ENCODE measurements at places on chromosomes 3 and 15.

GRCh38 chr15:83323296-83323711, 38.8 kb upstream of the BNC1 start:
- DNase-seq: no peak

DNA sequence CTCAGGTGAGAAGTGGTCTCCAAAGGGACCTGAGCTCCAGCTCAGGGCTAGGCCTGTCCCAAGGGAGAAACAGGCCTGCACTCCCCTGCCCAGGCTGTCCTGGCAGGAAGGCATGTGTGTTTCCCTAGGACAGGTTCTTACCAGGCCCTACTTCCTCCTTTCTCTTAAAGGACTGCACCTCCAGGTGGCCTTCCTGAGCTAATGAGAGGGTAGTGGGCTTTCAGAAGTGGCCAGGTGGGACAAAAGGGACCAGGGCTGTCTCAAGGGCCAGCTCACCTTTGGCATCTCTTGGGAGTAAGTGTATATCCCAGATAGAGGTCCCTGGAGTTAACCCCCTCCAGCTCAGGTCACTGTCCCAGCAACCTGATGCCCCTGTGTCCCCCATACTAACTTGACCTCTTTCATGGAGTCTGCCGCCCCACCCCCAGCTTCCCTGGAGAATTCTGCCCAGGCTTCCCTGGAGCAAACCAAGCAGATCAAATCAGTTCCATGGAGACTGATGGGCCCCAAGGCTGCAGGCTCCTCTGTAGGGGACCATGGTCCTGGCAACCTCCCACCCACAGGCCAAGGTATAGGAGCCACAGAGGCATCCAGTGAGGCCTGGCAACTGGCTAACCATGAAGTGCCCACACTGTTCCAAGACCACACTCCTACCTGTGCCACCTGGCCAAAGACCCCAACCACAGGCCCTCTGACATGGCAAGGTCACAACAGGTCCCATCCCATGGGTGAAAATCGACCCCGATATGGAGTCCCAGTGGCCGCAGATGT, 67.6 kb downstream of the ZNF445 start:
- DNase-seq: no peak

DNA sequence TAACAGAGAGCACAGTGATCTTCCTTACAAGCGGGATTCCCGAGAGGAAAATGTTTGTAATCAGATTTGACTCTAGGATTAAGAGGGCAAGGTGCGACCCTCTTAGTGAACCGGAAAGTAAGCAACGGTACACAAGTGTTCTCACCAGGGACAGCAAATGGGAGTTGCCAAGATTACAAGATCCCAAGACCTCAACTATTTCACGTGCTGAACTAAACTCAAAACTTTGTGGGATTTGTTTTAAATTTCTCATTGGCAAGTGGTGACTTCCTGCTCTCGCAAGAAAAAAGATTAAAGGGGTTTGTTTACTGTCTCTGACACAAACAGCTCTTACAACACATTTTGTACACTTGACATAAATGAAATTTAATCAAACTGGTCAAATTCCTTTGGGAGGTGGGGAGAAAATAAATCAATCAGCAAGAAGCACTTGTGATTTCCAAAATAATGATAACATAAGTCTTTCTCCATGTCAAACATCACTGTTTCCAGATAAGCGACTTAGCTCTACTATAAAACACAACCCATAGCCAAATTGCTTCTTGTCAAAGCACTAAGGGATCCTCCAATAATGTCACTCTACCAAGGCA, 2.2 kb upstream of the PGPEP1L start:
- no peak for DNase-seq

DNA sequence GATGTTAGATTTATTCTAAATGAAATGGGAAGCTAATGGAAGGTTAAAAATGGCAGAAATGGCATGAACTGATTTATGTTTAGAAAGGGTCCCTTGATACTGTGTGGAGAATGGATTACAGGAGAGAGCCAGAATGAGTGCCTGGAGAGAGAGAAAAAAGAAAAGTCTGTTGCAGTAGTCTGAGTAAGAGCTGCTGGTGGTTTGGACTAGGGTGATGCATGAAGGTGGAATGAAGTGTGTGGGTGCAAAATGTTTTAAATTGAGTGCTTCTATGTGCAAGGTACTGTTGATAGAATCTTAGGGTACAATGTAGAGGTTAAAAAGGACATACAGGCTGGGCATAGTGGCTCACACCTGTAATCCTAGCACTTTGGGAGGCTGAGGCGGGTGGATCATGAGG, 11.4 kb upstream of the MGA start:
- no peak for DNase-seq

GRCh38 chr3:111906656-111907055, 47.6 kb downstream of the PHLDB2 start:
- no peak for DNase-seq

GRCh38 chr3:55523471-55523870, 36.4 kb upstream of the WNT5A start:
- no peak for DNase-seq

Data from stimulated activated CD4-positive, alpha-beta T cell treated with anti-CD3 and anti-CD28 coated beads, TNF-alpha, amount 100 ng/mL, for 48 hours (primary cell).